Activated CD4-positive, alpha-beta T cell treated with anti-CD3 and anti-CD28 coated beads, Interleukin-2, amount 50 U/mL, for 16 hours (primary cell): ENCODE measurements at places on chromosomes 5 and 9.

GRCh38 chr5:158456756-158457155 is 597.8 kb upstream of the CLINT1 start:
- peak; percentile 10 for DNase-seq

DNA sequence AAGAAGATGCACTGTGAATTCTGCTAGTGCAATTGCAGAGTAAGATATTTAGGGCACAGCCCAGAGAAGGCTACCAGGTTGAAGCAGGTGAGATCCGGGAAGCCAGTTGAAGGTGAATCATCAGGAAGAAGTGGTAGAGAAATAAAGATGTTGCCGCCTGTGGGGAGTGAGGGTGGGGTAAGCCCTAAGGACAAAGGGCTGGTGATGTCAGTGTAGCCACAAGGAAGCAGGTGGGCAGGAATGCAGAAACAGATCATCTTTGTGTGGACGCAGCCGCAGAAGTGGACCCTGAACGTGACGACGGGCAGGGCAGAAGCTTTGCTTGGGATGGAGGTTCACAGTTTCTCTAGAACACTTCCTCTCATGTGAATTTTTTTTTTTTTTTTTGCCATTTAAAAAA is 164.2 kb downstream of the ACTL7B start:
- DNase-seq, result no peak

DNA sequence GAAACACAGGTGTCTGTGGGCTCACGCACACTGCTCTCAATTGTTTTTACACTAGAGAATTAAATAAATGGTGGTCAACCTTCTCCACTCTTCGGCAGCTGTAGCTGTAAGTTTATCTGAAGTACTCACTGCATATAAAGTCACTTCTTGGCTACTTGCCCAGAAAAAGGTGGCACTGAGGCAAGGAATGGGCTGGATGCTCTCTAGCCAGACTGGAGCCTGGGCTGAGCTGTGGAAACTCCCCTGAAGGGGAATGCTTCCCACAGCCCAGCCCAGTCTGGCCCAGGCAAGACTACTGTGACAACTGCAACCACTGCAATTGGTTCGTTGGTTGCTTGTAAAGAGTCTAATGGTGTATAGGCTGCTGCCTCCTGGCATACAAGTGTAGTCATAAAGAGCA is 4.5 kb downstream of the LEAP2 start:
- no peak for DNase-seq

GRCh38 chr9:89805571-89806292 is 200.9 kb downstream of the GADD45G start:
- no peak for DNase-seq

DNA sequence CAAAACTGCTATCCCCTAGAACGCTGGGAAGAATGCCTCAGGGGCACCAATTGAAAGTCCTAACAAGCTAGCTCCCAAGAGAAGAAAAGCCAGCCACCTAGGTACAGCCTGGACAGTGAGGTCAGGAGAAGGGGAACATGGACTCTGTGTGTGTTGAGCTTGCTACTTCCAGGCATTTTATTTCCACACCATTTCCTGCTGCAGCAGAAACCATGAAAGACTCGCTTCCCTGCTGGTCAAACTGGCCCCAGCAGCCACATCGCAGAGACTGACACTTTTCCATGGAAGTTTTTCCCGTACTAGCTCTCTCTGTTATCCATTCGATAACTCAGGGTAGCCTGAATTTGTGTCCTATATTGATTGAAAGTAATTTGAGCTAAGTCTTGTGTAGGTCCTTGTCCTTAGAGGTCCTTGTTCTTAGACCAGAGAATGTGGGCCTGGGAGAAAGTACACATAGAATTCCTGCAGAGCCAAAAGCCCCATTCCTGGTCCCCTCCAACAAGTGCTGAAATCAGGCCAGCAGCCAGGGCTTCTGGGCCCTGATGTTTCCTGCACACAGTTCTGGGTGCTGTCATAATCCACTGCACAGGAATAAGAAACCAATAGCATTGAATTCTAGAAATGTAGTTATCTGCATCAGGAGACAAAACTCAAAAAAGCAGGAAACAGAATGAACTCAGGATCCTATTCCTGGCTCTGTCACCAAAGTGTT is 96.6 kb downstream of the BRINP1 start:
- DNase-seq, result no peak

- no peak for DNase-seq
Measured at GRCh38 chr9:37976714-37977477, 73.0 kb upstream of the SLC25A51 start.

DNA sequence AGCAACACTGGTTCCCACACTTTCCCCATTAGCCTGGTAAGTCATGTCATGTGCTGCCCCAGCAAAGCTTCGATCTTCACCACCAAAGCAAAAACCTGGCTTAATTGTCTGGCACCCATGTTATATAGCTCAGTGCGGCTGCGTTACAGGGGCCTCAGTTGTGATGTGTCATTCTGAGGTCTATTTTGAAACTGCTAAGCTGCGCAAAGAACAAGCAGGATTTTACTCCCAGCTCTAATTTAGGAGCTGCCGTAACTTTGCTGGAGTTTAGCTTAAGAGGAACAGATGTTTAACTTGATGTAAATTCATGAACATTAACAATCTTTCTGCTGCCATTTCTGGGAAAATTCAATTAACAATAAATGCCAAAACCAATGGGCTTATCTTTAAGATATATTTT is 274.1 kb downstream of the HSPA4 start:
- no peak for DNase-seq

GRCh38 chr5:398475-399295 is 44.3 kb upstream of the EXOC3 start:
- no peak for DNase-seq

- DNase-seq, result no peak
Measured at GRCh38 chr9:94625835-94626234, 13.5 kb downstream of the FBP1 start.

GRCh38 chr9:4923580-4924544 is 61.2 kb upstream of the JAK2 start:
- peak; percentile 45 for DNase-seq

GRCh38 chr9:26264709-26265601 is 586.7 kb upstream of the TUSC1 start:
- no peak for DNase-seq

GRCh38 chr9:69431777-69432176 is 106.8 kb downstream of the ENTREP1 start:
- DNase-seq, result no peak

DNA sequence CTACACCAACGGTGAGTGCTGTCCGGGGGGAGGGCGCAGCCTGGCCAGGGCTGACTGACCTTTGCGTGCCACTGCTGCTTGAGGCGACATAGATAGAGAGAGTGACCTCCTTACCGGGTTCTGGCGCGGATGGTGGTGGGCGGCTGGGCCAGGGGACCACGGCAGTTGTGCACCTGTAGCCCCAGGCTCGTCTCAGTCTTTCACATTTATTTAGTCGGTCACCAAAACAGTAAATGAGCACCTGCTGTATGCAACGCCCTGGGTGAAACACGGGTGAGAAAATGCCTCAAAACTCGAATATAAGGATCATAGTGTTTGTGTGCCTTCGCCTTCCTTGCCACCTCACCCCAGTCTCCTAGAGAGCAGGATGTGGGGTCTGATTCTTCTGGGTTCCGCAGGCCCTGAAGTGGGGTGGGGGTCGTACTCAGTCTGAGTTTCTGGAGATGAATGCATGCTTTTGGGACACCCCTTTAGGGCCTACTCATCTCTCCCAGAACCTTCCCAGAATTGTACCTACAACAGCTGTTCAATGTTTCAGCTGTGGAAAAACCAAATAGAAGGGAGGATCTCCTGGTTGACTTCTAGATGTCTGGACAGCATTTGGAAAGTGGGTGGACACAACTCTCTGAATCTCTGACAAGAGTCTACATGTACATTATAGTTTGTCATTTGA is 714 bp downstream of the SEC24A start:
- peak; percentile 29 for DNase-seq

DNA sequence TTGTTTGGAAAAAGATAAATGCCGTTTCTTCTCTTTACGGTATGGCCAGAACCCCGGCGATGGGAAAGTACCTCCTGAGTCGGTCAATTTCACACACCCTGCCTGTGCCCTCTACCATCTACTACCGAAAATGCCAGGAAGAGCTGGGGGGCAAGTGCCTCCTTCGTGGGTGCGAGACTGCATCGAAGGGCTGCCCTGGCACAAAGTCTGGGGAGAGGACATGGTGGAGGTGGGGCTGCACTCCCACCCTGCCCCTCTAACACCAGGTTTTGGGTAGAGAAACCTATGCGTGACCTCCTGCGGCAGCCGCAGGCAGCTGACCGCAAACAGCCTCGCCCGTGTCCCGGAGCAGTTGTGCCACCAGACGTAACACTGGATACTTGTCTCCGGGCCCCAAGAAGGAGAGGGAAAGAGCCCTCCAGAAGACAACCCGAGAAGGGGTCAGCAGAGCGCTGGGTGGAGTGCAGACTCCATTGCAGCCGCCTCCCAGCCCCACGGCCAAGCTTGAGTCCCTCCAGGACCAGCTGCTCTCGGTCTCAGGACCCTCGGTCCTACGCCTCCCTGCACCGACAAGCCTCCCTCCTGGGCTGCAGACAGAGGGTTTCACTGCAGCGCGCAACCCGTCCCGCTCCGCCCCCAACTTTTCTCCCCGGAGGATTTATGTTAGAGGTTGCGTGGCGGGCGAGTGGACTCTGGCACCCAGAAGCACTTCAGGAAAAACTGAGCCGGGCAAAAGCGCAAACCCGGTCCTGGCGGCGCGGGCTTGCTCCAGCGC is 823 bp upstream of the PRDM6 start:
- DNase-seq, result no peak

DNA sequence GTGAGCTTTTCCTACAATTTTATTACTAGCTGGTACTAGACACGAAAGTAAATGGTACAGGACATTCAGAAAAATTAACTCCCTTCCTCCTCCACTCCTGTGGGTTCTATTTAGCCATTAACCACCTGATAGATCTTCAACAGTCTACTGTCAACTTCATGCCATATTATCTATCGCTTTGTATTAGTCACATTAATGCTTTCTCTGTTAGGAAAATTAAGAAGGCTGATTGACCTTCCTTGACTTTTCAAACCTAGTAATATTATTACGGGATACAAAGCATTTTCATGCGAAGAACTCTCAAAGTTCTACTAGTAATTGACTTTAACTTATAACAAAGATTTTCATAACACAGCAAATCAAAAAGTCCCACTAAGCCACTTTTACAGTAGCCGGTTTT is 1.2 kb downstream of the TEX10 start:
- DNase-seq, result no peak

DNA sequence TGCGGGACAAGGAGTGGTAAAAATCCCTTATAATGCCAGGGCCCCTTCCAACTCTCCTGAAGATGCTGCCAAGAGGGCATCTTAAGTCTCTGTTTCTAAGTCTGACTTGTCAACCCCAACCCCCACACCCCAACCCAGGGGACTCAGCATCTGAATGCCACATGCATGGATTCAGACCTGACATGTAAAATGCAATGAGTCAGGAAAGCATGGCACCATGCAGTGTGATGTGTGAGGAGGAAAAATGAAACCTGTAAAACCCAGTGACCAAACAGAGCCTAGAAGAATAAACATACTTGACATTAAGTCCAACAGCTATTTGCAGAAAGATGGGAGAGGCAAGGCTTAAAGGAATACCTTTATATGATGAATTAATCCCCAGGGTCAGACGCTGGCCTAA is 112.4 kb downstream of the ASTN2 start:
- no peak for DNase-seq

GRCh38 chr9:1416261-1416660 is 366.1 kb downstream of the DMRT2 start:
- no peak for DNase-seq

- no peak for DNase-seq
Measured at GRCh38 chr9:107142430-107142829, 140.6 kb upstream of the RAD23B start.

GRCh38 chr5:163544041-163544440 is 38.6 kb downstream of the MAT2B start:
- no peak for DNase-seq

GRCh38 chr9:126805554-126806262 is 868 bp downstream of the ZBTB43 start:
- peak; percentile 89 for DNase-seq

DNA sequence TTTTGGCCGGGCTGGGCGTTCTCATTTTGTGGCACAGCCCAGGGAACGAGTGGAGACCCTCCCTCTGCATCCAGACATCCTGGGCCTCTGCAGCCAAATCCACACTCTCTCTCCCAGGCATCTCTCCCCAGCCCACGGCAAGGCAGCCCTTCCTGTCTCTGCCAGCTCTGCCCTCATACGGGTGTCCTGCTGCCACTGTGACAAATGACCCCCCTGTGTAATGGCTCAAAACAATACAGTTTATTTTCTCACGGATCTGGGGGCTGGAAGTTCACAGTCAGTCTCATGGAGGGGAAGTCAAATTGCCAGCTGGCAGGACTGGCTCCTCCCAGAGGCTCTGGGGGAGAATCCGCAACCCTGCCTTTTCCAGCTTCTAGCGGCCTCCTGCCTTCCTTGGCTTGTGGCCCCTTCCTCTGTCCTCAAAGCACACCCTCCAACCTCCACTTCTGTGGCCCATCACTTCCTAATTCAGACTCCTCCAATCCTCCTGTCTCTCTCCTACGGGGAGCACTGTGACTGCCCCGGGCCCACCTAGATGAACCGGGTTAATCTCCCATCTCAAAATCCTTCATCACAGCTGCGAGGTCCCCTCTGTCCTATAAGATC is 70.2 kb upstream of the COL5A1 start:
- no peak for DNase-seq

GRCh38 chr9:15018096-15018637 is 107.9 kb upstream of the FREM1 start:
- no peak for DNase-seq

GRCh38 chr9:2055203-2055658 is 40.1 kb downstream of the SMARCA2 start:
- peak; percentile 94 for DNase-seq

DNA sequence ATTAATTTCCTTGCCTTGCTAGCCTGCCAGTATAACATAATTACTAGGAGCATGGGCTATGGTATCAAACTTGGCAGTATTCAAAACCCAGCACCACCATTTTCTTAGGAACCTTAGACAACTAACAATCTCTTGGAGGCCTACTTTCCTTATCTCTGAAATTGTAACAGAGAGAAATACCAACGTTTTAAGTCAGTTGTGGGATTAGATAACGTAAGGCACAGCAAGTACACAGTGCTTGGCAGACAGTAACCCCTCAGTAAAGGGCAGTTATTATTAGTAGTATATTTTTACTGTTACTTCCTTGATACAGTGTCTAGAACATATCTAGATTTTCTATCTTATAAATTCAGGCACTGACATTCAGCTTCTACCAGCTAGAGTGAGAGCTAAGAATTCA is 309.6 kb downstream of the ACTL7B start:
- DNase-seq, result no peak

DNA sequence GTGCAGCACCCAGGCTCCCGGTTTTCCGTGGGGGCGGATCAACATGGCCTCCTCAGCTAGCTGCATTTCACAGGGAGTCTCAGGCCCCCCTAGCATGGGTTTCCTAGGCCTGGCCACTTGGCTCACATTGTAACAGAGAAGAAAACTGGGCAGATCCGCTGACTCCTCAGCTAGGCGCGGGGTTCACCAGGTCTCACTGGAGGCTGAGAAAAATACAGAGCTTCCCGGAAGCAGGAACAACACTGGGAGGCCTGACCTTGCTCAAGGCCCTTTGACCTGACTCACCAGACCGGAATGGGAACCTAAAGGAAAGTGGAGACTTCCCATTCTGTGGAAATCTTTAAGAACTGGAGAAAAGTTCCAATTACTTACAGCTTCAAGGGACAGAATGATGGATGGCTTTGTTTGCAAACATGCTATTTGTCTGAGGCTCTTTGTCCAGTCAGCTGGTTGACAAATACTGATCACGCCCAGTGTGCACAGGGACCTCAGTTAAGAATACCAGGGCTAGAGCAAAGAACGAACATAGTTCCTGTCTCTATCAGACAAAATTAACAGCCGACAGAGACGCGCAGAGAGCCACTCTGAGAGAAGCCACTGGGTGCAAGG is 88.7 kb upstream of the LRRTM2 start:
- no peak for DNase-seq

GRCh38 chr5:4513381-4513780 is 626.7 kb upstream of the ADAMTS16 start:
- DNase-seq, result no peak
